ENCODE measurements at places on chromosomes 11 and 22.

DNA sequence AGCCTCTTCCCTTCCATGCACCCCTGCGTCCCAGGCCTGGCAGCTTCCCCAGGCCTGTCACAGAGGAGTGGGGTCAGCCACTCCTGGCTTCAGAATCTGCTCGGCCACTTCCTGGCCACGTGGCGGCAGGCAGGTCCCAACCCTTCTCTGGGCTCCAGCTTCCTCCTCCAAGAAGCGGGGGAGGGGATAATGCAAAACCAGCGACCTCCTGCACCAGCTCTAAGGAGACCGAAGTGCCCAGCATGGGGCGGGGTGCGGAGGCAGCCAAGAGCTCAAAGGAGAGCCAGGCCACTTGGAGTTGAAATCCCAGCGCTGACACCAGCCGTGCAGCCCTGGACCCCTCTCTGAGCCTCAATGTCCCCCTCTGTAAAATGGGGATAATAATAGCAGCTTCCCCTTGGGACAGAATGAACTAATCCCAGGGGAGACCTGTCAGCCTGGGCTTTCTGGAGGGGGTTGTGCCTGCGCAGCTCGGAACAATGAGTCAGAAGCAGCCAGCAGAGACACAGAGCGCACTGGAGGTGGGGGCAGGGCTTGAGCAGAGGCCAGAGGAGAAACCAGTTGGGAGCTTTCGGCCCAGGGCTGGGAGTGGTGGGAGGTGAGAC is 22.8 kb upstream of the PICK1 start:
- no peak for DNase-seq

DNA sequence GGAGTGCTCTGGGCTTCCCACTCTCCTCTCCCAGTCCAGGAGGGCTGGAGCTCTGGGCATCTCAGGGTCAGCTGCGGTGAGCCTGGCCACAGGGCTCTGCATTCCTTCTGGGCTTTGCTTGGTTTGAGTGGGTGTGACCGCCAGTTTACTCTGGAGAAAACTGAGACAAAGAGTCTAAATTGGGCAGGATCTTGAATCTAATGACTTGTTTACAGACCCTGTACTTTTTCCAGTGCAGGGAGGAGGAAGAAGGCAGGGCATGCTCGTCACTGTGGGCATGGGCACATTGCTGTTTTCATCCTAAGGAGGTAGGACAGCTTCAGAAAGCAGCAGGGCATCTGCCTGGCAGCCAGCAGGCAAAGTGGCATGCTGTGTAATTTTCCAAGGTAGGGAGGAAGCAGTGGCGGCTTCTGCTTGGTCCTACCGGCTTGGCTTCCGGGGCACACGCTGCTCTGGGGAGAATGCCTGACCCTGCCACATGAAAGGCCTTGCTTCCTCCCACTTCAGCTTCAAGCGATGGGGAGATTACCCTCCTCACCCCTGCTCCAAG is 22.9 kb downstream of the FLI1 start:
- DNase-seq, result no peak

DNA sequence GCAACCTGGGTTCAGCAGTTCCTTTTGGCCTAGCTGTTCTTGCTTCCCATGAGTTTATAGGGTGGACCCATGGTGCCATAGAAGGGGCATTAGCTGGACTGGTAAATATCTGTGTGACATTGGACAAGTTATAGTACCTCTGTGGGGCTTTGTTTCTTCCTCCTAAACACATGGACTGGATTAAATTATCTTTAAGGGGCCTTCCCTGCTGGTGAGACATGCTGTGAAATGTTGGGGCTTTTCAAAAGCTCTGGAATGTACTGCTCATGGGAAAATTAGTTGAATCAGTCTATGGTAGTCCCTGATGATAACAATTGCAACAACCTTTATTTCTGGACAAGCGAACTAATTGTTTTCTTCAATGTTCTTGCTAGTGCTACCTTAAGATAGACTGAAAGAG is 276.2 kb downstream of the BLID start:
- no peak for DNase-seq

- no peak for DNase-seq
Observed at GRCh38 chr11:17293311-17293710, 16.8 kb downstream of the NUCB2 start.

- DNase-seq, result no peak
Observed at GRCh38 chr11:128886406-128887124, 4.6 kb upstream of the KCNJ5 start.

DNA sequence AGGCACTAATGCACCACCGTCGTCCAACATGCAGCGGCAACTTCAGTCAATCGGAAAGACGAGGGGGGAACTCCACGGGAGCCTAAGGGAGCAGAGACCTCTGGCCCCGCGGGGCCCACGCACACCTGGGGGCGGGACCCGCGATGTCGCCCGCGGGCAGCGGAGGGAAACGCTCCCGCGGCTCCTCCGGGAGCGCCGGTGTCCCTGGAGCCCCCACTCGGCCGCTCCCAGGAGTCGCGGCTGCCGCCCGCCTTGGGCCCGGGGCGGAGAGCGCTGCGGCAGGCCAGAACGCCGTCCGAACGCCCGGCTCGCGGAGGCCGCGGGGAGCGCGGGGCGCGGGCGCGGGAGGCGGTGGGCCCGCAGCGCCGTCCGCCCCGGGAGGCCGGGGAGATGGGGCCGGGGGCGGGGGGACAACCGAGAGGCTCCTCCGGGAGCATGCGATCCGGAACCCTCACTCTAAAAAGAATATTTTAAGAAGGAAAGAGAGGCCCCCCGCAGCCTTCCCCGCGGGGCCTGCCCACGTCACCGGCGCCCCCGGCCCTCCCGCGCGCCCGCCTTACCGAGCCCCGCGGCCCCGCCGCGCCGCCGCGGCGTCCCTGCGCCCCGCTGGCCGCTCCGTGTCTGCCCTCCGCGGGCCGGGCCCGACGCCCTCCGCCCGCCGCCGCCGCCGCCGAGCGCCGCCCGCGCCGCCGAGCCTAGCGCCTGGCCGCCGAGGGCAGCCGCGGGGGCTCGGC is 86.6 kb upstream of the ARHGAP32 start:
- DNase-seq, result no peak

GRCh38 chr11:93775289-93775688 is 8.8 kb upstream of the MED17 start:
- no peak for DNase-seq

DNA sequence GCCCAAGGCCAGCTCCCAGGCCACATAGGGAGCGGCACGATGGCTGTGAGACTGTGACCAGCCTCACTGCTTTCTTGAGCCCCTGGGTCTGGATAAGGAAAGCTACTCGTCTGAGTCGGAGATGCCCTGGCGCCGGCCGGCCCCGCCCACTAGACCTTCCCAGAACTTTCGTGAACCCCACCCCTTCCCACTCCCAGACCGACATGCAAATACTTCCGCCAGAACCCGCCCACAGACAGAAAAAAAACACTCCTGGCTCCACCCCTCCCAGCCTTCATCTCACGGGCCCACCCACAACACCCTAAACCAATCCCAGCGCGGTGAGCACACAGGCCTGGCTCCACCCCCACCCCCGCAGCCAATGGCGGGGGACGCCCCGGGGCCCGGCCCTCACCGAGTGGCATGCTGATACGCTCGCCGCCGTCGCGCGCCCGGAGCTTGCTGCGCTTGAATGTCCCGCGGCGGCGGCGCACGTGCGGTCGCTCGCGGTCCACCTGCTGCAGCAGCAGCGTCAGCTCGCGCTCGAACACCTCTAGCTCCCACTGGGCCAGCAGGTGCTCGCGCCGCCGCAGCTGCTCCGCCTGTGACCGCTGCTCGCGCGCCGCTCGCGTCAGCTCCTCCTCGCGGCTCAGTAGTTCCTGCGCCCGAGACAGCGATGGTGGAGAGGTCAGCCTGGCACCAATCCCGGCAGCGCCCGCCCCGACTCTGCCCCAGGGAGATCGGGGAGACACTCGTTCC is 7.0 kb downstream of the MAP3K11 start:
- peak; percentile 68 for DNase-seq

DNA sequence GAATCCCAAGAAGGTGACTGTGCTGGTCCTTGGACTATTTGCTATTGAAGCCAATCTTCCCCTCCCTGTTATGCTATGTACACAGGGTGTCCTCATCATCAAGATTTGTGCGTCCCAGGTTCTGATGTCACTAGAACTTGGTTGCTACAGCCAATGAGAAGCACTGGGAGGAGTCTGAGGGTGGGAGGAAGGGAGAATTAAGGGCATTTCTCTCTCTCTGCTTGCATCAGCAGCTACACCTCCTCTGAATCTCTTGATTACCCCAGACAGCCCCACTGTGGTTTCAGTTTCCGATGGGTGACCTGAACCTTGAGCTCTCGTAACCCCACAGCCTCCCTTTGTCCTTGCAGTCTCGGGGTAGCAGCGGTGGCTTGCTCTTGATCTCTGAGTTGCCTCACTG is 212.4 kb upstream of the SESN3 start:
- DNase-seq, result no peak

DNA sequence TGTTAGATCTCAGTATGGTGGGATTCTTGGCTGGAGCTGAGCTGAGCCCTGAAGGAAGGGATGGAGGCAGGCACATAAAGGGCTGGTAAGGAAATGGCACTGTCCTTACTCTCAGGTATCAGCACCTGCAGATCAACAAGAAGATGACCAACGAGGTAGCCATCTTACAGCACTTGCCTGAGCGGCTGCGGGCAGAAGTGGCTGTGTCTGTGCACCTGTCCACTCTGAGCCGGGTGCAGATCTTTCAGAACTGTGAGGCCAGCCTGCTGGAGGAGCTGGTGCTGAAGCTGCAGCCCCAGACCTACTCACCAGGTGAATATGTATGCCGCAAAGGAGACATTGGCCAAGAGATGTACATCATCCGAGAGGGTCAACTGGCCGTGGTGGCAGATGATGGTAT is 2.4 kb downstream of the CNGA4 start:
- DNase-seq, result no peak

GRCh38 chr11:67261640-67261945 is 4.7 kb upstream of the GRK2 start:
- no peak for DNase-seq

DNA sequence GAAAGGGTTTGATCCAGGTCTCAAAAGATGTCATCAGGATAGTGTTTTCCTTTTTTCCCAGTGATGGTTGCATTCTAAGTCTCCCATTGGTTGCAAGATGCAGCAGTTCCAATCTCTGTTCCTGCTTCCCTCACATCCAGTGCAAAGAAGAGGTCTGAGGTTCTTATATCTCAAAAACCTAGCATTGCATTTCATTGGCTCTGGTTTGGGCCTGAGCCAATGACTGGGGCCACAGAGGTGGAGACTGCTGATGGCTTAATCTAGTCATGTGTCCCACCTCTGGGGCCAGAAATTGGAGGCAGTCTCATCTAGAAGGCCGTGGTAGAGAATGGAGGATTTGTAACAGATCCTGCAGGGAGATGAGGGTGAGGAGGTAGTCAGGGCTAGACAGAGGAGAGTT is 13.2 kb upstream of the MICAL2 start:
- no peak for DNase-seq

- DNase-seq, result no peak
Observed at GRCh38 chr22:19496324-19496630, 16.6 kb downstream of the CDC45 start.

DNA sequence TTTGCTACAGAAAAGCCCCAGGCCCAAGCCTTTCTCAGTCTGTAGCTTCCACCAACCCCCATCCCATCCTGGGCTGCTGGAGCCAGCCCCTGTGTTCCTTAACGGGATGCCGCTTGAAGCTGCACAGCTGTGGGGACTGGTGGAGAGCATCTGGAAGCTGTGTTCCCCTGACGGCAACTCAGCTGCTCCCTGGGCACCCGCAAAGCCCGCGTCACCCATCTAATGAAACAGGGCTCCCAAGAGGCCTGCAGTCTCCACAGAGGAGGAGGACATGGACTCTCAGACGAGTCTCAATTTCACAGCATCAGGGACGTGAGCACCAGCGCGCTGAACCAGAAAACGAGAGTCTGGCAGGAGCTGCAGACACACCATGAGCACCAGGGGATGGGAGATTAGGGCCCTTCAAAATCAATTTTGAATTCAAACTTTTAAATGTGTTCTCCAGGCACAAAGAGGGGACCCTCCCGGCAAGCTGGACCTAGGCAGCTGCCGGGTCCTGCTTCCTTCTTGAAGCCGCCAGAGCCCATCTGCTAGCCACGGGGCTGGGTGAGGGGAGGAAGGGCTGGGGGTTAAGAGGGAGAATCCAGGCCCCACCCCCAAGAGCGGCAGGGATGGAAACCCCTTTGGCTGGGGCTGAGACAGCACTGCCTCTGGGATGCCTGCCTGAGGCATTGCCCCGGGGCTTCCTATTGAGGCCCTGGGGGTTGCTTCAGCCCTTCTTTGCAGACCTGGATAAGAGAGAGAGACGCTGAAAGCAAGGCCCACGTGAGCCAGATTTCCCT is 21.0 kb downstream of the LMO1 start:
- no peak for DNase-seq

GRCh38 chr11:31834237-31834636 is 23.1 kb upstream of the PAX6 start:
- no peak for DNase-seq

GRCh38 chr11:115267871-115268270 is 236.3 kb downstream of the CADM1 start:
- no peak for DNase-seq

DNA sequence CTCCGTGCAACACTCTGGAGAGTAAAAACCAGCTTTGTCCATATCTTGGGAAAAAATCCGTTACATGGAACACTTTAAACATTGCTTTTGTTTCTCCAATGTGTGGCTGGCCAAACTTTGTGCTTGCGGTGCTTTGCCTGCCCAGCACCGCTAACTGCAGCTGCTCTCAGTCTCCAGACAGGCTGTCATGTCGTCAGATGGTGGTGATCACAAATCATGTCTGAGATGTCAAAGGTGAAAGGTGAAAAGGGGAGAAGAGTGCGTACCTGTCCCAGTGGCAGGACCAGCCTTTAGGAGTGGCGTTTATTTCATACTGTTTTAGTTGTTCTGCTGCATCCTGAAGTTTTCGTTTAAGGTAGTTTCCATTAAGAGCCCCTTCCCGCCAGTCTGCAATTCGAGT is 17.1 kb upstream of the AGBL2 start:
- no peak for DNase-seq

- DNase-seq, result no peak
Observed at GRCh38 chr11:76781046-76781801, 1.9 kb upstream of the TSKU start.

DNA sequence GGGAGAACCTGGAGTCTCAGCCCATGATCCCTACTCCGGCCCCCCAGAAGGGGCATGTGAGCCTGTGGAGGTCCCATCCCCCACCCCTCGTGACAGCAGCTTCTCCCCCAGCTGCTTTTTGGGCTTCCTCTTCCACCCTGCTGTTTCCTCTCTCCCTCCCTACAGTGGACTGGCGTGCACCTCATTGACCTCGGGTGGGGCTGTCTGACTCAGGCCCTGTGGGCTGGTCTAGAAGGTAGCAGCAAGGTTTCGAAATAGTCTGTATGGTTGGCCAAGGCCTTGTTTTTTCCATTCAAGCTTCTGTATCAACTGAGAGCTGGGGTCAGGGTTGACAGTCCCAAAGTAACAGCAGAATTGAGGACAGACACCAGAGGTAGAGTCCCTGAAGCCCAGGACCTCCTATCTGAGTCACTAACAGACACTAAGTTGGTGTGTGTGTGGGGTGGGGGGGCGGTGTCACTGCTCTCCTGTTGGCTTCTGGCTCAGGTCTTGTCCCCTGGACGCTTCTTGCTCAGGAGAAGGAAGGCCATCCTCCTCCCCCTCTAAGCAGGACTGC is 7.7 kb downstream of the SLC37A2 start:
- no peak for DNase-seq

DNA sequence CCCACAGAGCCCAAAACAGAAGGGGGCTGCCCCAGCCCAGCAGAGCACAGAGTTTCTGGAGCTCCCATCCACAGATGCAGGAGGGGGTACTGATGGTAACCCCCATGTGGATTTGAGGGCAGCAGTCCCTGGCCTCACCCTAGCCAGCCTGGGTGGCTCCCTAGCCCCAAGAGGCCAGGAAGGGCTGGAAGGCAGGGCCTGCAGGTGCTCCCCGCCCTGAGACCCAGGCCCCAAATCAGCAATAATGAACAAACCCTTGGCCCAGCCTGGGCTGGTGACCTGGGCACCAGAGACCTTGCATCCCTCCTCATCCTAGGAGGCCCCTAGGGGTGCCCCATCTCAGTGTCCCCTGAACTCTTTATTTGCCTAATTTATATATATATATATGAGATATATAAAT is 61.6 kb downstream of the MORC2 start:
- no peak for DNase-seq

Measured in cerebellar nuclear complex (tissue), 1 donor.